Neural crest cell (in vitro differentiated cells): ENCODE measurements at places on chromosomes 2 and 18.

GRCh38 chr18:12093520-12094257, at the start of gene ANKRD62:
TSS of gene ANKRD62 (plus strand) at chr18:12093843. CDS start at chr18:12094018, 175 bp downstream.
- H3K27ac ChIP-seq = no peak within 1 kb of the TSS
- H3K27me3 ChIP-seq = peaks cover 10% of the 10 kb centered on the region
- H3K36me3 ChIP-seq = no peaks in the 10 kb centered on the region
- no peak within 1 kb of the TSS for H3K4me3 ChIP-seq
- no peak for DNase-seq
- H3K4me1 ChIP-seq = no peaks in the 10 kb centered on the region

DNA sequence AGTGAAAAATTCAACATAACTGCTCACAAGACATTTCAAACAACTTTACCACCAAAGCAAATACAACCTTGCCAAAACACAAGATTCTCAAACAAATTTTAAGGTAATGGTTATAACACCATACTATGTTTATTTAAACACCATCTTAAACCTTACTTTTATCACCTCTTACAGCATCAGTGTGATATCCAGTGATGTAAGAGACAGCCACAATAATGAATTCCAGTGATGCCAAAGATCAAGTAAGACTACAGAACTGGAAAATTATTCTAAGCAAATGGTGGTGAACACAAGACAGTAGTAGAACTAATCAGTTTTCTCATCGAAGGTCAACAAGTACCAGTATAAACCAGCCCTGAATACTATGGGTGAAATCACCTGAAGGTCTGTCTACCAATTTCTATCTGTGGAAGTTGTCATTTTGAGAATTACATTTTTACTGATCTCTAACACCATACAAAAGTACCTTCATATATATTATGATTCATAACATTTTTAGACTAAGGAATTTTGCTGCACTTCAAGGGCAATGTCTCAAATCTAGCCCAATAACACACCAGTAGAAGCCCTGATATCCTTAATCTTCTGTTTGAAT, 146.2 kb downstream of the RBMS1 start:
- H3K4me1 ChIP-seq = no peaks in the 10 kb centered on the region
- H3K27ac ChIP-seq = no peak overlapping the region
- H3K27me3 ChIP-seq = no peaks in the 10 kb centered on the region
- no peak for DNase-seq
- peaks cover 3% of the 10 kb centered on the region for H3K36me3 ChIP-seq
- H3K4me3 ChIP-seq = no peak overlapping the region

DNA sequence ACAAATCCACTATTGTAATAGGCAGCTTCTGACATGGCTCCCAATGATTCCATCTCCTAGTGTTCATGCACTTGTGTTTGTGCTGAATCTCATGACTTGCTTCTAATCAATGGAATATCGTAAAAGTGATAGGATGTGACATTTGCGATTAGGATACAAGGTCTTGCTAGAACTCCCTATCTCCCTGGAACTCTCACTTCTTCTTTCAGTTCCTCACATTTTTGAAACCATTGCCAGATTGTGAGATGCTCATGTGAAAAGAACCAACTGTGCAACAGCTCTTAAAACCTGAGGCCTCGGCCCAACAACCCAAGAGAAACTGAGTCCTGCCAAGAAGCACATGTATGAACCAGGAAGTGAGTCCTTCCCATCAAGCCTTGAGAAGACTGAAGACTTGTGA, 226.9 kb upstream of the DTNA start:
- peaks cover 2% of the 10 kb centered on the region for H3K36me3 ChIP-seq
- peaks cover 27% of the 10 kb centered on the region for H3K27me3 ChIP-seq
- H3K4me3 ChIP-seq = no peak overlapping the region
- H3K27ac ChIP-seq = no peak overlapping the region
- H3K4me1 ChIP-seq = peaks cover 9% of the 10 kb centered on the region

DNA sequence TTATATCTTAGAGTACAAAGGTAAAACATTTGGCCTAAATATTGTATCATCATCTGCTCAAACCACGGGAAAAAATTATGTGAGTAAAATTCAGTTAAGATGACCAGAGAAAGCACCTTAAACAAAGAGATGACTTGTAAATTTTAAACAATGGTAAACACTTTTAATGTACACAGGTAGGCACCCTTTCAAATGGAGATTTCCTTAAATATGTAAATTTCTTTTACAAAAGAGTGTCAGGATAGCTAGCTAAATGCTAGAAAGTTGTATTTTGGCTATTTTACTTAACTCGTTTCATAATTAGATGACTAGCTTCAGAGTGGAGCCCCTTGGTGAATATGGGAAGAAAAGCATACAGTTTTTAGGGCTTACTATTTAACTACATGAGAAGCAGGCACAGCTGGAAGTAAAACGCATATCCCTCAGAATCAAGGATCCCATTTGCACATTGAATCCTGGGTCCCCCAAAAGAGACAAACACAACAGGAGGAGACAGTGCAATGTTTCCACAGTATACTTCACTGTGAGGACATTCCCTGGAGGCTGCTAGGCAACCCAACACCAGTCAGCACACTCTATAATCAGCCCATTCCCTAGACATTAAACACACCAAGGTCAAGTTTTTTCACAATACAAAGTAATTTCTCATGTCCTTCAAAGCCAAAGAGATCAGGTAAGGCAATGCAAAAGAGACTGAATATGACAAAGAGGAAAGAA, 1154.4 kb downstream of the DPP10 start:
- no peak overlapping the region for H3K27ac ChIP-seq
- DNase-seq = no peak
- H3K27me3 ChIP-seq = peaks cover 2% of the 10 kb centered on the region
- peaks cover 9% of the 10 kb centered on the region for H3K4me1 ChIP-seq
- H3K36me3 ChIP-seq = peaks cover 4% of the 10 kb centered on the region
- H3K4me3 ChIP-seq = no peak overlapping the region

- DNase-seq = no peak
- H3K4me3 ChIP-seq = no peak overlapping the region
- no peaks in the 10 kb centered on the region for H3K27me3 ChIP-seq
- H3K36me3 ChIP-seq = peaks cover 4% of the 10 kb centered on the region
- no peak overlapping the region for H3K27ac ChIP-seq
Observed at GRCh38 chr2:190695739-190696138, 46.9 kb downstream of the NAB1 start.

GRCh38 chr2:9423922-9424272, 443 bp downstream of the CPSF3 start:
- peaks cover 19% of the 10 kb centered on the region for H3K4me1 ChIP-seq
- peak overlapping the region; percentile 95 for H3K27ac ChIP-seq
- no peaks in the 10 kb centered on the region for H3K27me3 ChIP-seq

GRCh38 chr2:23507267-23508065, 122.5 kb downstream of the KLHL29 start:
- no peaks in the 10 kb centered on the region for H3K27me3 ChIP-seq
- H3K27ac ChIP-seq = no peak overlapping the region
- H3K36me3 ChIP-seq = no peaks in the 10 kb centered on the region
- H3K4me3 ChIP-seq = no peak overlapping the region

DNA sequence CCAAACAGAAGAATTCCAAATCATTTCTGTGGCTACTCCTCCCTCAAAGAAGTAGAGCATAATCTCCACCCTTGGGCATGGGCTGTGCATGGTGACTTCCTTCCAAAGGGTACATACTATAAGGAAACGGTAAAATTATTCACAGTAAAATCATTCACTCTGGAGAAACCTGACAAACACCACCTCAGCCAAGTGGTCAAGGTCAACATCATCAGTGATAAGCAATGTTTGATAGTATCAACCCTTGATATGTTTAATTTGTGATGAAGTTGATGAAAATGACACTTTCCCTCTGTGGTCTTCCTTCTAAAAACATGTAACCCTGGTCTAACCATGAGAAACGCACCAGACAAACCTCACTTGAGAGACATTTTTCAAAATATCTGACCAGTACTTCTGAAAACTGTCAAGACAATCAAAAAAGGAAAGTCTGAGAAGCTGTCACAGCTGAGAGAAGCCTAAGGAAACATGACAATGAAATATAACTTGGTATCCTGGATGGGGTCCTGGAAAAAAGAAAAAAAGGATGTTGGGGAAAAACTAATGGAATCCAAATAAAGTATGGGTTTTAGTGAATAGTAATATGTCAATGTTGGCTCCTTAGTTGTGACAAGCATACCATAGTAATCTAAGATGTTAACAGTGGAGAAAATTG, 9.4 kb upstream of the TXNDC2 start:
- H3K4me3 ChIP-seq = no peak overlapping the region
- no peak for DNase-seq
- H3K4me1 ChIP-seq = peaks cover 2% of the 10 kb centered on the region
